Activated CD8-positive, alpha-beta memory T cell treated with anti-CD3 and anti-CD28 coated beads, Interleukin-2, amount 50 U/mL, for 4 hours (primary cell): ENCODE measurements at places on chromosomes 3 and 15.

GRCh38 chr15:87743562-87743961, 513.0 kb downstream of the NTRK3 start:
- DNase-seq: no peak

GRCh38 chr15:87755226-87755625, 501.3 kb downstream of the NTRK3 start:
- DNase-seq: no peak

- DNase-seq: no peak
These were observed 28.5 kb upstream of the LRRC34 start for GRCh38 chr3:169841171-169841570.

DNA sequence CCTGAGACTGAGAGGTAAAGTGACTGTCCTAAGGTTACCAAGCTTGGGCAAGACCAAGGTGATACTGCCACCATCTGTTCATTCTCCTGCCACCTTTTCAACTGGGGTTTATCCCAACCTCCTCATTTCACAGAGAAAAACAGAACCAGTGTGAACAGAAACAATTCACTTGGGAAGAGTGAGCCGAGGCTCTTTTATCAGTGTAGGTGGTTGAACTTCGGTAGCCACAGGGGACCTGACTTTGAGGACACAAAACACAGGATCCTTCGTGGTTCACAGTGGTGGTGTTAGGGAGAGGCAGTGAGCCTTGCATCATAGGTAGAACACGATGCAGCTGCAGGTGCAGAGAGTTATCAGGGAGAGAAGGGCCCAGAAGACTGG, 72.8 kb upstream of the ICE2 start:
- DNase-seq: no peak

- DNase-seq: no peak
These were observed 658.8 kb downstream of the EDEM1 start for GRCh38 chr3:5846261-5846660.

DNA sequence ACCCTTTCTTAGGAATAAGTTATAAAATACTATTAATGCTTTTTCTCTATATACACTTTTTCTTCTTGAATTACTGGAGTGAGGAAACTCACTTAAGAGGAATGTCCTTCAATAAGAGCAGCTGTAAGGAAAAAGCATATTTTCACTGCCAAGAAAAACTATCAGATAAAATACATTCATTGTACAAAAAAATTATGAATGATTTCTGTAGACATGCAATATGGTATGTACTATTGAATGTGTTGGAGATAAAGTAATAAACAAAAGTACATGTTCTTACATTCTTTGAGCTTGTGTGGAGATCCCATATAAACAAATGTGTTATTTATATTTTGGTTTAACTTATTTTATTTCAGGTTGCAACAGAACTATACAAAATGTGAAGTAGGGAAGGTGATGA, 241.0 kb upstream of the ZNF717 start:
- DNase-seq: no peak

- DNase-seq: no peak
These were observed 12.4 kb downstream of the MOBP start for GRCh38 chr3:39479701-39480414.

DNA sequence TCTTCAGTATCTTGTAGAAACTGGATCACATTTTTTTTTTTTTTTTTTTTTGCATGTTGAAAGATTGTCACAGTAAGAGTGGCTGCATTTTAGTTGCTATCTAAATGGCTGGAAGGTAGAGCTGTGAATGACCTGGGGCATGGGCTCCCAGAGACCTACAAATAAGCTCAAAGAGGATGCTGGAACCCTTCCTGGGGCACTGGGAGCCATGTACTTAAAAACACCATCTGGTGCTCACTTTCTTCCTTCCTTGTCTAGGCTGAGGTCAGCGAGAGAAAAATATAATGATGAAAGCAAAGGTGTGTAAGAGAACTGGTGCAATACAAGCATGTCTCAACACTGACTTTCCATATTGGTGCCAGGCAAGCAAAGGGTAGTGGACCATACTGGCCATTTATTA, 323.9 kb downstream of the SV2B start:
- no peak for DNase-seq

- no peak for DNase-seq
These were observed 16.3 kb downstream of the RGMA start for GRCh38 chr15:93072411-93073394.

- no peak for DNase-seq
These were observed 137.6 kb downstream of the DTWD1 start for GRCh38 chr15:49758456-49758855.

- DNase-seq: no peak
These were observed 17.5 kb downstream of the SLC12A8 start for GRCh38 chr3:125194849-125195601.

- peak; percentile 37 for DNase-seq
These were observed 389 bp downstream of the APEH start for GRCh38 chr3:49674497-49674983.

- DNase-seq: peak; percentile 34
These were observed 6.3 kb upstream of the UBE2Q2 start for GRCh38 chr15:75836959-75837334.

GRCh38 chr3:124019291-124019690, 27.4 kb upstream of the ROPN1 start:
- DNase-seq: no peak

GRCh38 chr15:48391950-48392349, 60.7 kb downstream of the DUT start:
- no peak for DNase-seq

GRCh38 chr3:173221010-173221409, 80.0 kb upstream of the SPATA16 start:
- no peak for DNase-seq

GRCh38 chr3:84440291-84440690, 518.5 kb upstream of the CADM2 start:
- DNase-seq: no peak

DNA sequence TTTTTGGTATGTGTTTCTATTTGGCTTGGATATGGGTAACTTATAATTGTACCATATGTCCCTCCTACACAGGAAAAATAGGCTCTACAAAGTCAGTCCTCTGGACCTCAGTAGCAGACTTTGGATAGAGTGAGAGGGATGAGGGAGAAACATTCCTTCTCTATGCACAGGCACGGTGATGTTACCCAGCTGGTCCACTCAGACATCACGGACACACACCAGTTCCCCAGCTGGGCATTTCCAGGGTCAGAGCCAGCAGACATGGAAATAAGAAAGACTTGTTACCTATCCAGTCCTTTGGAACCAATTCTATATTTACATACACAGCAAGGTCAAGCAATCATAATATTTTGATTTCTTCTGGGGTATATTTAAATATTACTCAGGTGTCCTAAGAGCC, 433.1 kb upstream of the KCNMB2 start:
- DNase-seq: no peak

DNA sequence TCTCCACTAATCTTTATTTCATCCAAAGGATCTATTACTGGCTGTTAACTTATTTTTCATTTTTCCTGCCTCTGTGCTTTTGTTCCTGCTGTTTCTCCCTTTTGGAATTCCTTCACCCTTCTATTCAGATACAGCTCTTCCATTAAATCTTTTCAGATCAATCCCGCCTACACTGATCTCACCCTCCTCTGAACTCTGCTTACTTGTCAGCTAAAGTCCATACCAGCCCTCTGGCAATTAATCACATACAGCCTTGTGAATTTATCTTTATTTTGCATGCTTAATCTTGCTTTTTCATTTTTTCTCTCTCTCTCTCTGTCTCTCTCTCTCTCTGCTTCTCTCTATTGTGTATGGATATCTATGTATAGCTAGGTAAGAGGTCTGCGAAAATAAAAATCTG, 100.8 kb upstream of the UMPS start:
- DNase-seq: no peak

DNA sequence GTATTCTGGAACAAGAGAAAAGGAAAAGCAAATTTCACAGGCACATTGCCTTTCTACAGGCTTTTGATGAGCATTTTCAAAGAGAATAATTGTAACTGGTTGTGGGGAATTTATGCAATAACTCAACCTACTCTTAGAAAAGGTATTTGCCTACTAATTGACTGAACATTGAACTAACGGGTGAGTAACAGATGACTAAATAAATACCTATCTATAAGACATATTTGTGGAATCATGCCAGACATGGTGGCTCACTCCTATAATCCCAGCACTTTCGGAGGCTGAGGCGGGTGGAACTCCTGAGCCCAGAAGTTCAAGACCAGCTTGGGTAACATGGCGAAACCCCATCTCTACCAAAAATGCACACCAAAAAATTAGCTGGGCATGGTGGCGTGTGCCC, 367.7 kb downstream of the CGGBP1 start:
- no peak for DNase-seq

DNA sequence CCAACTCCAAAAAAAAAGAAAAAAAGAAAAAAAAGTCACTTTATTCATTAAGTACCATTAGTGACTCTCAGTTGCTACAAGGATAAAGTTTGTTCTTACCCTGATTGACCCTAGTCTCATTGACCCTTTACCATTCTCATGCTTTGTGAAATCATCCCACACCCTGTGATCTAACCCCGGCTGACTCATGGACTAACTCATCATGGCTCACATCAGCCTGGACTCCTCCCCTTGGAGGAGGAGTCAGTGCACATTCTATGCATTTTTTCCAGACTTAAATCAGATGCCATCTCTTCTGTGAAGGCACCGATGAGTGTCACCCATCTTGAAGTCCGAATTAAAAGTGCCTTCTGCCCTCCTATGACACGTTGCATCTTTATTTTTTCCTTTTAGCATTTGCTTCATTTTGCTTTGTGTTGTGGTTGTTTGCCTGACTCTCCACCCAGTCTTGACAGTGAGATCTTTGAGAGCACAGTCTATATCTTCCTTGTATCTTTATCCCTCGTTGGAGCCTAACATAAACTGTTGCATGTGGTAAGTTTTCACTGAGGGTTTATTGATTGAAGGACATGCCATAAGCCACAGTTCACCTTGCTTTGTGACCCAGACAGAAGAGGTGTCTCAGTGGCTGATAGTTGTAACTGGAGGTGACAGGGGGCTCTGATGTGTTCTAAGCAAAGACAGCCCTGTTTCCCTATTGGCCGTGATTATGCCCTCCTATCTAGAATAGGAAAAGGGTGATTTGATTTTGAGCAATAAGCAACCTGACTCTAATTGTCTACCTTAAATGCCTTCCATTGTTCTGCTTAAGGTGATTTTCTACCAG, 72.1 kb downstream of the IL1RAP start:
- DNase-seq: peak; percentile 23

DNA sequence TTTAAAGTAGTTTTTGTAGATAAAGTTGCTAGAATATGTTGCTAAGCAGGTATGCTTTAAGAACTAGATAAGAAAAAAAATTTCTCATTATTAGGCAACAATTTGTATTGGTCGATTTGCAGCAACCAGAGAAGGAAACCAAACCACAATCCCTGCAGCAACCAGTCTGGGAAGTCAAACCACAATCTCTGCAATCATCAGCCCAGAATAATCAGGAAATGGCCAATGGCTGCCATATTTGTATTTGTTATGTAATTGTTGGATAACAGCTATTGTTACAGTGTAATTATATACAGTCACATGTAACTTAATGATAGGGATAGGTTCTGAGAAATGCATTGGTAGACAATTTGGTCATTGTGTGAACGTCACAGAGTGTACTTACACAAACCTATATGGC, 23.6 kb downstream of the STXBP5L start:
- DNase-seq: no peak

GRCh38 chr3:120824613-120825012, 82.1 kb downstream of the GTF2E1 start:
- no peak for DNase-seq

- no peak for DNase-seq
These were observed 18.2 kb downstream of the VGLL4 start for GRCh38 chr3:11625376-11626083.

GRCh38 chr3:147914532-147914931, 505.4 kb downstream of the ZIC1 start:
- DNase-seq: no peak

- DNase-seq: no peak
These were observed 16.1 kb downstream of the ROBO1 start for GRCh38 chr3:79751703-79752102.

DNA sequence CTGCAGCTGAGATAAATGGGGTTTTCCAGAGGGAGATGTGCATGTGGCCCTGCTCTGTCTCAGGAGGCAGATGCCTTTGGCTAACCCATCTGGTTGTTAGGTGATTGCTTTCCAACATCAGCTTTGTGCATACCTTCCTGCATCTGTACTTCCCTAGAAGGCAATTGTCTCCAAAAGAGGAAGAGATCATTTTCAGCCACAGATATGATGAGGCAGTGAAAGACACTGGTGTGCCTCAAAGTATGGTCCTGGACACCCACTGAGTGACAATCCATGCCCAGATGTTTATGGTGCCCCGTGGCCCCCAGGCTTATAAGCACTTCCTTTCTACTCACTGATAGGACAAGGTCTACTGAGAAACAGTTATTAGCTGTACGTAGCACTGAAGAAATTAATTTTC, 117.5 kb upstream of the NR2F2 start:
- DNase-seq: no peak

GRCh38 chr15:77042245-77042919, 28.5 kb downstream of the TSPAN3 start:
- DNase-seq: no peak

DNA sequence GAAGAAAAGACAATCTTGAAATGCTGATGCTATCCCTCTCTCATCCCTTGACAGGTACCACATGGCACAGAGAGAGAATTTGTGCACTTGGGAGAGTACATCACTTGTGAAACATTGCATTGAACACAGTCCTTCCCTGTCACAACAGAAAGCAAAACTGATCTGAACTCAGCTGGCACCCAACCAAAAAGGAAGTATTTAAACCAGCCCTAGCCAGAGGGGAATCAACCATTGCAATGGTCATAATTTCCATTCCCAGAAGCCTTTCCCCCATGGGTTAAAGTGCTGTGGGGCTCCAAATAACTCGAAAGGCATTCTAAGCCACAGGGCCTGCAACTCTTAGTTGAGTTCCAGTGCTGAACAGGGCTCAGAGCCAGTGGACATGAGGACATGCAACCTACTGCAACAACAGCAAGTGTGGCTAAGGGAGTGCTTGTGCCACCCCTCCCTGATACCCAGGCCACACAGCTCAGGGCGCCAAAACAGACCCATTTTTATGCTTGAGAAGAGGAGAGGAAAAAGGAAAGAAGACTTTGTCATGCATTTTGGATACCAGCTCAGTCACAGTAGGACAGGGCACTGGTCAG, 530.8 kb upstream of the BCHE start:
- no peak for DNase-seq

- DNase-seq: no peak
These were observed 206.1 kb downstream of the TIGIT start for GRCh38 chr3:114499976-114500375.

DNA sequence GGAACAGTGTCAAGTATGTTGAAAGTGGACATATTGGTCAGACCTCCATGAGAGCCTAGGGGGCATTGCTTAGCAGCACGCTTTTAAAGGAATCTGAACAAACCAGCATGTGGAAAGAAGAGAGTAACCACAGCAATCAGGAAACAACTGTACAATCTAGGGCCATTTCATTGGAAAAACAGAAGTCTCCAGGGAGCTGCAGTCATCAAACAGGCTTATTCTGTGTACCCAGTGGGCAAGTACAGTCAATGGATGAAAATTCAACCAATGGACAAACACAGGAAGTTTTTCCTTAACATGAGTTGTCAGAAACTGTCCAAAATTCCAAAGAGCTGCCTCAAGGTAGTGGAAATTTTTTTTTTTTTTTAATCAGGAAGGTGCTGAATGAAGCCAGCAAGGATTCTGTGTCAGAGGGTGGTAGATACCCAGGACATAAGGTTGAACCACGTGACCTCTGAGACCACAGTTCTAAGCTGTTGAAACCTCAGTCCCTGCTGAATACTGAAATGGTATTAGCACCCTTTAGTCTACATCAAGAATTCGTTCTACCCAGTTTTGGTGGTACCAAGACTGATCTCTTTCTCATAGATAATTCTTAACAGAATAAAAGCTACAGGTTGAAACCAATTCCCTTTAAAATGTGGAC, 4.4 kb upstream of the DLG1 start:
- no peak for DNase-seq
